ENCODE measurements at places on chromosomes 5 and 9.

DNA sequence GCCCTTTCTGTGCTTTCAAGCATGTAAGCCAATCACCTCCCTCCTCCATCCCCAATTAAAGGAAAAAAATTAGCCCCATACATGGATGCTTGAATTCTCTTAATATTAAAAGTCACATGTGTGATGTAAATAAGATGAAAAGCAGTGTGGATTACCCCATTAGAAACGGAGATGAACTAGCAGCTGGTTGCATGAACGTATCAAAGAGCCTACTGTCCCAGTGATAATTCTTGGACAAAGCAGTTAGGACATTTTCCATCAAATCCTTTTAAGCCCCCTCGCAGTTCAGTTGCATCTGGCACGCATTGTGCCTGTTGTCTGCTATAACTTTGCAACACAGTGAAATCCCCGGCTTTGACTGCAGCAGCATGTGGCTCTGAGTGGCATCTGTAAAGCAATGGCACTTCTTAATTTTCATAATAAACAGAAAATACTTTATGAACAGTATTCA is 285.6 kb downstream of the FBXL7 start:
- DNase-seq: no peak

DNA sequence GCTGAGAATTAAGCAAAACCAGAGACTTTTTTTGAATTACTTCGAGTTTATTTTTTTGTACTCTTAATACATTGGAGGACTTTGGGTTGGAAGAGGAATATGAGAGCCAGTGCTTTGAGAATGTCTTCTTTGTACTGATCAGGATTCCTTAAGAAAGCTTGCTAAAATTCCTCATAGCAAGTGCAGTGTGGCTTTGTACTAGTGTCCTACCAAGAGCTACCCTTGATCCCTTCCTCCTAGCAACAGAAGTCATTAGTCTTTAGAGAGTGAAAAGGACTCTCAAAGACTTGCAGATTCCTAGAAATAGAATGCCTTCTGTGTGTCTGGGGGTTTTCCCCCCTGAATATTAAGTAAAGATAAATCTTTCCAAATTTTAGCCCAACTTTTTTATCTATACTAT is 276.1 kb downstream of the ARHGAP26 start:
- no peak for DNase-seq

DNA sequence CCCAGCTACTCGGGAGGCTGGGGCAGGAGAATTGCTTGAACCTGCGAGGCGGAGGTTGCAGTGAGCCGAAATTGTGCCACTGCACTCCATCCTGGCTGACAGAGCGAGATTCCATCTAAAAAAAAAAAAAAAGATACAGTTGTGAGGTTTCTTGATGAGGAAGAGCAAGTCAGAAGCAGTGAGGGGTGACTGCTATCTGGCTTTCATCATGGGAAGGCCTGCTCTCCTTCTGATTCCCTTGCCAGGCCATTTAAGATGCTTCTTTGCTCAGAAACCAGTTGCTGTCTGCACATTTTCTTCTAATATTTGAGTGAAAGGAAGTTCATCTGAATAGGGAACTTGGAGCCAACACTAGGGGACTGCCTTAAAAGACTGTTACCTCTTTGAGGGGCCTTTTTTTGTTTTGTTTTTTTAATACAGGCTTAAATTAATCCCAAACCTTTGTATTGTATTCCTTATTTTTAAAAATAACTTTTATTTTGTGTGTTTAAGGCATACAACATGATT is 201.9 kb downstream of the ARHGAP26 start:
- no peak for DNase-seq

- no peak for DNase-seq
Observed at GRCh38 chr9:1977026-1977425, 38.1 kb upstream of the SMARCA2 start.

DNA sequence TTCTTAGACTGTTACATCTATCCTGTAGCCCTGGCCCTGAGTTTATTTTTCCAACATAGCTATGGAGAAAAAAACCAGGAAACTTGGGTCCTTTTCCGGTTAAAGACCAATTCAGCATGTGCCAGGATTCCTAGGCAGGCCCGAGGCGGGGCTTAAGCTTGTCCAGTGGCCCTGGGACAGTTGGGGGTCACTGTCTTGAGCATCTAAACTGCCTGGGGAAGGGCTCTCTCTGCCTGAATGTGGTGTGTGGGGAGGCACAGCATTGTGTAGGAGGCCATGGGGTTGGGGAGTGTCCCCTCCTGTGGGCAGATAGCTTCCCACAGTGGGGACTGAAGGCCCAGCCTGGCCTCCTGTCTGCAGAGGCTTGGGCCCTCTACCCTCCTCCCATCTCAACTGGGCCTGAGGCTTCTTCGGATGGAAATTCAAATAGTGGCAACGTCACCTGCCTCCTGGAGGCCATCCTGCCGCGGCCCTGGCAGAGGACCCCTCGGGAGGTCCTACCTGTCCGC is 88.8 kb downstream of the PHF2 start:
- DNase-seq: no peak

- peak; percentile 88 for DNase-seq
Observed at GRCh38 chr9:33446240-33446945, 1.0 kb downstream of the AQP3 start.

DNA sequence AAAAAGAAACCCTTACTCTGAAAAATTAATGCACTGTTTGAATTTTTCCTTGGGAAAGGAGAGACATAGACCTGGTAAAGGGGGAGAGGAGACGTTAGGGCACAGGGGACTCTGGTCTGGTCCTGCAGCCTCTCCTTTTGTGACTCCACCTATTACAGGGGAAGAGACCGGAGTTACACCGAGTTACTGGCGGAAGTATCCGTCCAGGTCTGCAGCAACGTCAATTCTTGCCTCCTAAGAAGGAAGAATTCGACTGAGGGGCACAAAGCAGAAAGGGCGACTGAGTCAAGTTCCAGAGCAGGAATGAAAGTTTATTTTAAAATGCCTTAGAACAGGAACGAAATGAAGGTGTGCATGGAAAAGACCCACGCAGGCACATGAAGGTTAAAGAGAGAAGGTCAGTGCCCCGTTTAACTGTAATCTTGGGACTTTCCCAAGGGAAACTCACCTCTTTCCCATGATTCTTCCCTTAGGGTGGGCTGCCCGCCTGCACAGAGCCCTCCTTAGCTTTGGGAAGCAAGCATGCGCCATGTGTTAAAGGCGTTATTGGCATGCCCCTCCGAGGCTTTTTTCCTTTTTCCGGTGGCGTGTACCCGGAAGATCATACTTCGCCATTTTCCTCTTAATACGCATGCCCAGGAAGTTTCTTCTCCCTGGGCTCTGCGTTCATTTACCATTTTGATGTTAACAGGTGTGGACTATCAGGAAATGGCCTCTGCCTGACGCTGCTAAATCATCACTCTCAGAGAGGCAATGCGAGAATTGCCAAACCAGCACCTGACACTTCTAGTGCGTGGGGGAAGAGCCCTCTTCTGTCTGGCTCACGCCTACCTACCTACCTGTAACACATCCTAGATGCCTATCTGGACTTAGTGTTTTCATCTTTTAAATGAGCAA is 409.6 kb upstream of the PAPPA start:
- no peak for DNase-seq

GRCh38 chr5:119071561-119071995 is 691 bp downstream of the DMXL1 start:
- peak; percentile 22 for DNase-seq

- no peak for DNase-seq
Observed at GRCh38 chr5:154117930-154118329, 72.6 kb upstream of the GALNT10 start.

- no peak for DNase-seq
Observed at GRCh38 chr5:60754495-60754894, 54.5 kb upstream of the DEPDC1B start.

GRCh38 chr9:128115187-128116103 is 12.1 kb downstream of the PTGES2 start:
- no peak for DNase-seq

All from thymus (tissue), 14 donors.